ENCODE measurements at places on chromosomes 2 and 18.

DNA sequence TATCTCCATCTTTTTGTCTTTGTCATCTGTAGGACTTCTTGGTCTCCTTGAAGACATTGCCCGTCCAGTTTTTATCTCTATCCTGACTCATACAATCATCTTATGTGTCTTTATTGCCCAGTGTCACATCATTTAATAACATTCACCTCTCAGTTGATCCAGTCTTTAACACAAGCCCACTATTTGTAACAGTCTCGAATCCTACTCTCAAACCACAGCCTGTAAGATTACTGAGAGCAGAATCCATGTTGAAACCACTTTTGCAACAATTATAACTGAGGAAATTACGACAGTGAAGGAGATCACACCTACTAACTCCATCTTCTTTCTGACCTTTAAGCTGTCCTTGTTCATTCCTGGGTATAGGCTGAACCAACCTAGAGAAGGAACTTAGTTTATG lies 1206.0 kb upstream of the ZEB2 start:
- no peak for DNase-seq

GRCh38 chr2:84741182-84741822 lies 139.6 kb downstream of the TRABD2A start:
- no peak for DNase-seq

- no peak for DNase-seq
These were observed 165.5 kb downstream of the TTC32 start for GRCh38 chr2:19736191-19736831.

DNA sequence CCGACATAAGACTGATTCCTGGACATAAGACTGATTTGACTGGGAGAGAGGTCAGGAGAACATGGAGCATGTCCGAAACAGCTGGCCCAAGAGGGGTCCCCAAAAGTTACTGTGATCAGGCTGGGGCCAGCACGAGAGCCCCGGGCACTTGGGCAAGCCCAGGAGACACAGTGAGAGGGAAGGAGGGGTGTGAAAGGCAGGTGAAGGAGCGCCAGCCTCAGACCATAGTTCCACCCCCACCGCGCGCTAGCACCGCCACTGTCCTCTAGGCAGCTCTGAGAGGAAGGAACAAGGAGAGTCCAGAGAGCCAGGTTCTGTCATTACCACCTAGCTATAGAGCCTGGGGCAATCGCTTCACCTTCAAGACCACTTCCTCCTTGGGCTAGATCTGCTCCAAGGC lies 78.2 kb upstream of the DAPL1 start:
- no peak for DNase-seq

DNA sequence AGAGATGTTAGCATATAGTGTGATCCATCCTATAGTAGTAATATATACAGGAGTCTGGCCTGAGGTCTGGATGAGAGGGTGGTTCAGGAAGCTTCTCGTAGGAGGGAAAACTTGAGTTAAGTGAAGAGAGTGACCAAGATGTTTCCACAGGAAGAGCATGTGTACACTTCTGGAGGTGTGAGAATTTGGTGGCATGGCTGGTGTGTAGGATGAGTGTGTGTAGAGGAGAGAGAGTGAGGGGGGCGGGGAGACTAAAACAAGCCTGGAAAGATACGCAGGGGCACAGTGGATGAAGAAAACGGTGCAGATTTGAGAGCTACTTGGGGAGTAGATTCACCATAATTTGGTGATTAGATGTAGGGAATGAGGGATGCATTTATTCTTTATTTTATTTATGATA lies 43.5 kb upstream of the CTLA4 start:
- no peak for DNase-seq

DNA sequence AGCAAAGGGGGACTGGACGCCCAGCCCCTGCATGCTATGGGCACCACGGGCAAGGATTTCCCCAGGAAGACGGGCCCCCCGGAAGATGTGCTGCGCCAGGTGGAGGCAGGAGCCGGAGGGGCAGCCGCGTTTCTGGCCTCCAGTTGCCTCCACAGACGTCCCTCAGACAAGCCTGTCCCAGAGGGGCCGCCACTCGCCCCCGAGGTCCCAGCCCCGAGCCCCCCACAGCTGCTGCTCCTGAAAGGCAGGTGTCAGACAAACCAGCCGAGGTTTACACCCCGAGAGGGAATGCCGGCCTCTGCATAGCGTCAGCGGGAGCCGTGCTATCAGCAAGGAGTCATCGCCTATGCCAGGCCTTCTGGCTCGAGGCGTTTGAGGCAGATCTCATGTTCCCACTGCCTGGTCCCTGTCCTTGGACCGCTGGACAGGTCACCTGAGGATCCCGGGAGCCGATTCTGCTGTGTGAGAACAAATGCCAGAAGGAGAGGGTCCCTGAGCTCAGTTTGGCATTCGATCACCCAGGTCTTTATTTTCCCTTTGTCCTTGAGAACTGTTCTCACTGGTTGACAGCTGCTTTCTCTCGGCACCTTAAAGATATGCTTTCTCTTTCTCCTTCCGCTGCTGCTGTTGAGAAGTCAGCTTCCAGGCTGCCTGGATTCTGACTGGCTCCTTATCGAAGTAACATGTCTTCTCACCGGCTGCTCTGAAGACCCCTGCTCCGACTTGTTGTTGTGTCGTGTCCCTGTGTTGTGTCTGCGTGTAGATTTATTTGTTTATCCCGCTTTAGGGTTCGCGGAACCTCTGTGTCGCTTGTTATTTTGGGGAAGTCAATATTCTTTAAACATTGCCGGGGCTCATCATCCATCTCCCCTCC lies 20.6 kb downstream of the CROCC2 start:
- no peak for DNase-seq

GRCh38 chr2:164068063-164068462 lies 332.3 kb upstream of the FIGN start:
- no peak for DNase-seq

- DNase-seq, result no peak
These were observed 61.5 kb downstream of the STPG4 start for GRCh38 chr2:47093626-47094025.

DNA sequence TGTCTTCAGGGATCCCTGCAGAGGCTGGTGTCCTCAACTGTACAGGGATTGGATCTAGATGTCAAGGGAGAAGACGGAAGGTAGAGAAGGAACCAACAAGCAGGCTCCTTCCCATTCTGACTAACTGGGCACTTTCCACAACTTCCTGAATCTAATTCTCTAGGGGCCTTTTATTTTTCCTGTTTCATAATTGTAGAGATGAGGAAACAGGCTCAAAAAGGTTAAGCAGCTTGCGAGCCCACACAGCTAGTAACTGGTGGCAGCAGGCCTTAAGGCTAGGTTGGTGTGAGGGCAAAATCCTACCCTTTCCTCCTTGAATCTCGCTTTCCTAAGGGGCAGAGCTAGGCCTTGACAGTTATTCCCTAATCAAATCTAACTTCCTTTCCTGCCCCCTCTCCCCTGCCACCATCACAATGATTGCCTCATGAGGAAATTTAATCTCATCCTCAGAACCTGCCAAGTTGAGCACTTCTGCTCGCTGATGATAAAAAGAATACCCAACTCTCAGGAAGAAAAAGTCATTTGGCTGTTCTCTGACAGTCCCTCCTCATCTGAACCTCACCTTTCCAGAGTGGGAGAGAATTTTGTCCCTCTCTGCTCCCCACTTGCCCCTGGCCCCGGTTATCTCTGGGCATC lies 35.7 kb upstream of the POLE4 start:
- DNase-seq, result no peak

DNA sequence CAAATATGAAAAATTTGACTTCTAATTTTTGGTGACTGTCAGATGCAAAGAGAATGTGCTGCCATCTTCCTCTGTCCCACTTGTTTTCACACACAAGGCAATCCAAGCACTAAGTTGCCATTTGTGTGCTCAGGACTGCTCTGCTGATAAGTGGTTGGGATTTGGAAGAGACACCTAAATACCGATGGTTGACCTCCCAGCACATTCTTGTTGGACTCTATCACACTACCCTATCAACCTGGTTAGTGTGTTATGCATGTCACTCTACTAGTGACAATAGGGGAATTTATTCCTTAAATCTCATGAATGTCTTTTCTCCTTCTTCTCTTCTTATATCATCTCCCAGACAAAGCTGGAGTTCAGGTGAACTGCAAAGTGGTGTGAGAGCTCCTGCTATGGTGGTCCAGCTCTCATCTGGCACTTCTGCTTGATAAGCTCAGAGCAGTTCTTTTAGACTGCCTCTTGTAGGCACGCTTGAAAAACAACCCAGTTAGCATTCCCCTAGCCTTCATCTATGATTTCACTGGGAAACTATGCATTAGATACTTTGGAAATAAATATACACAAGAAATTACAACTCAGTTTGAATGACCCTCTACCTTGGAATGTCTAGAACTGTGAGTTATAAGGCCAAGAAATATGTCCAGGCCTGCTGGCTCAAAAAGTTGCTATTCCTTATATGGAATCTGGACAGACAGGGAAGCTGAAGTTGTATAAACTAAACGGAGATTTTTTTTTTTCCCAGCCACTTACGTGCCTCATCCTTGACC lies 404.8 kb downstream of the MEIS1 start:
- DNase-seq, result no peak

GRCh38 chr2:174436351-174436750 lies 40.8 kb downstream of the SCRN3 start:
- DNase-seq, result no peak

DNA sequence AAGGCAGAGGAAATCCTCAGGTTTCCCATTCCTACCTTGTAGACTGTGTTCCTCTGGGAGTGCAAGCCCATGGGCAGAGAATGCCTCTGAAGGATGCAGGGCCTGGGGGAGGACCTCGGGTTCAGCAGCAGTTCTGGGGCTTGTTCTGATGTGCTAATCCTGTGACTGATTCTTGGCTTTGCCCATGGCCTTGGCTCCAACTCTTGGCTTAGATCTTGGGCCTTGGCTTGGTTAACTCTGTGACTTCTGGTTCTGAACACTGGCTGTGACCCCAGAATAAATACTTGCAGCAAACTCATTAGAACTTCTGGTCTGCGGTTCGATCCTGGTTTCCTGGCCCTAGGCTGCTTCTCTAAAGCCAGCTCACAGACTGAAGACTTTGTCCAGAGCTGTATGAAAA lies 366.9 kb upstream of the ZEB2 start:
- no peak for DNase-seq

GRCh38 chr2:102271844-102272243 lies 39.5 kb upstream of the IL1RL1 start:
- no peak for DNase-seq

DNA sequence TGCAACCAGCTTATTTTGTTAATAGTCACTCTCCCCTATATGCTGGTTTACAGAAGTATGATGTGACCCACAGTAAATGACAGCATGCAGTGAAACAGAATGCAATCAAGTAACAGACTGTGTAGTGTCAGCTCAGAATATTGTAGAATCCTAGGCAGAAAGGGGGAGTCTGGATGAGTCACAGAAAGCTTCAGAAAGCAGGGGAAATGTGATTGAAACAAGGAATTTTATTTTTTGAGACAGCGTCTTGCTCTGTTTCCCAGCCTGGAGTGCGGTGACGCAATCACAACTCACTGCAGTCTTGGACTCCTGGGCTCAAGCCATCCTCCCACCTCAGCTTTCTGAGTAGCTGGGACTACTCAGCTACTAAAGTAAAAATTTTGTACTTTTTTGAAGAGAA lies 219.9 kb upstream of the FBXO11 start:
- no peak for DNase-seq

GRCh38 chr18:4549164-4549872 lies 94.2 kb upstream of the DLGAP1 start:
- no peak for DNase-seq

GRCh38 chr2:198376677-198377076 lies 572.3 kb downstream of the PLCL1 start:
- DNase-seq, result no peak

DNA sequence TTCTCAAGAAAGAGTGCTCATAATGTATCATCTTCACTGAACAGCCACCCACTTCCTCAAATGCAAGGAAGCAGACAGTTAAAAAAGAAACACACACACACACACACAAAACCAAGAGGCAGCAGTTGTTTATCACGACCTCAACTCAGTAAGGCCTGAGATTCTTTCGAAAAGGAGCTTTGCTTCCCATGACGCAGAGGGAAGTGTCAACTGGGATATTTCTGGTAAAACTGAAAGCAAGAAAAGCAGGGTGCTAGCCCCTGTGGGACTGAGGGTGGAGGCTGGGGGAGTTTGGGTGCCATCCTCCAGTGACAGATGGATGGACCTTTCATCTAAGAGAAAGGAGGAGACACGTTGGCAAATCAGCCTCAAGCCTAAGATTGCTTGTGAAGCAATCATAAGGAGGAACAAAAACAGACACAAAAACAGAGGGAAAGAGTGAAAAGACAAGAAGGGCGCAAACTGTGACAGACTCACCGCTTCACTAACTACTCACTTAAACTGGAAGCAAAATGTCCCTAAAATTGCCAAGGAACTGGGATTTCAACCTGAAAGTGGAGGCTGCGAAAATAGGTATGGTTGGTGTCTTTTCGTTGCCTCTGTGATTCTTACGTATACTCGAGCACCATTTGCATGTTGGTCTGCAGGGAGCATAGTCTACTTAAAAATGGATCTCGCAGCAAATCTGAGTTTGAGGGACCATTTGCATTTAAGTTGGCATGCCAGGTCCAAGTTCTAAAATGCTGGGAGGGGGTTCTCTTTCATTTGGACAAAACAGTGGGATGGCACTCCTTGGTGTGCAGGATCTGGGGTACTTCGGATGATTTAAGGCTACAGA lies at the start of gene ARHGAP25:
TSS of gene ARHGAP25 (plus strand) at position 124 of the 838 bp plus-strand sequence. CDS start at position 513, 389 bp downstream.
- DNase-seq, result no peak

- DNase-seq, result no peak
These were observed 51.4 kb upstream of the RBM44 start for GRCh38 chr2:237747189-237747588.

All from neuronal stem cell (in vitro differentiated cells).